NCI-H226 (cell line): ENCODE measurements at places on chromosomes 7 and 10.
A peak's percentile ranks its signal among the peaks of the same experiment; 100 is the strongest.

- DNase-seq: no peak
Observed at GRCh38 chr10:10432296-10433035, 585.2 kb upstream of the CELF2 start.

DNA sequence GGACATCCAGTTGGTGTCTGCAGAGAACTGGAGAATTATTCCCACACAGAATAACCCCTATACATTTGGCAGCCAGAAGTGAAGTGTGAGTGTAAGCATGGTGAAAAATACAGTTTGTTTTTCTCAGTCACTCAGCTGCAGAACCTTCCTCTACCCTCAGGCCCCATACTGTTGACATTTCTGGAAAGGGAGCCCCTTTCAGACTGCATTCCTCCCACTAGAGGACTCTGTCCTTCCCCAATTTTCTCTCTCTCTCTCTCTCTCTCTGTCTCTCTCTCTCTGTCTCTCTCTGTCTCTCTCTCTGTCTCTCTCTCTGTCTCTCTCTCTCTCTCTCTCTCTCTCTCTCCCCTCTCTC is 86.8 kb upstream of the STEAP1B start:
- DNase-seq: peak; percentile 58

GRCh38 chr10:24882047-24882698 is 70.2 kb downstream of the PRTFDC1 start:
- DNase-seq: peak; percentile 20

GRCh38 chr7:2736411-2736914 is 48.5 kb downstream of the AMZ1 start:
- DNase-seq: no peak

DNA sequence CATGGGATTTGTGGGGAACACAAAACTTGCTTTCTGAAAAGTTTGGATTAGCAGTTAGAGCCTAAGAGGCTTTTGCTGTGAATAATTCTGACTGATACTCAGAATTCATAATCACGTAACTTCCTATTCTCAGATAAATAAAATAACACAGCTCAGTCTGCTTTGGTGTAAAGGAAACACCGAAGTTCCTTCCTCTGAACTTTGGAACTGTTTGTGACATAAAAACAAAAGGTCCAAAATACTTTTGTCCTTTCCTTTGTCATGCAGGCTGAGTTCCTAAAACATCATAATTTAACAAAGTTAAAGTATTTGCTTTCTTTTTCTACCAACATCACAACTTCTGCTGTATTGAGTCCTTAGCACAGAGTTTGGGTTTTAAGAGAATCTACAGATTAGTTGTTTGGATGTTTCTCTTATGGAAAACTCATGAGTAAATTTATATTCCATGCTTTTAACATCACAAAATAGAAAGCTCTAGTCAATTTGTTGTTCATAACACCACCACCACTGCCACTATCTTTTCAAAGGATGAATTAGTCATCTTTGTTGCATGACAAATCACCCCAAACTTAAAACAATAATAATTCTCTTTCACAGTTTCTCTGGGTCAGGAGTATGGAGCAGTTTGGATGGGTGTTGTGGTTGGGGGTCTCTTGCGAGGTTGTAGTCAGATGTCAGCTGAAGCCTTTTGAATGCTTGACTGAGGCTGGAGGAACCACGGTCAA is 123.4 kb downstream of the REEP3 start:
- DNase-seq: no peak

DNA sequence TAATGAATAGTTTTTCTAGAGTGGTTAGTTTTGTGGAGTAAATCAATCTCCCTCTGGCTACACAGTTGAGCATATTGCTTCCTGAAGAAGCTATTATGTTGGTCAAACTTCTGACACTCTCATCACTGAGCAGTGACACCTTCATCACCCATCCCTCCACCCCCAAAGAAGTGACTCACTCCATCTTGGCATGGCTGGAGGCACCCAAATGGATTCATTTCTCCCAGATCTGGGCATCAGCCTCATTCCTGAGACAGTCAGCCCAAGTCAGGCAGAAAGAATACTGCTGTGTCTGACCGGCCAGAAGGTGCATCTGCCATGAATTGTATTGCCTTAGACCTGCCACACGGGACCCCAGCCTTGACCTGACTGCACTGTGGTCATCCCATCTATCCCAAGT is 117.0 kb upstream of the HABP2 start:
- DNase-seq: no peak

DNA sequence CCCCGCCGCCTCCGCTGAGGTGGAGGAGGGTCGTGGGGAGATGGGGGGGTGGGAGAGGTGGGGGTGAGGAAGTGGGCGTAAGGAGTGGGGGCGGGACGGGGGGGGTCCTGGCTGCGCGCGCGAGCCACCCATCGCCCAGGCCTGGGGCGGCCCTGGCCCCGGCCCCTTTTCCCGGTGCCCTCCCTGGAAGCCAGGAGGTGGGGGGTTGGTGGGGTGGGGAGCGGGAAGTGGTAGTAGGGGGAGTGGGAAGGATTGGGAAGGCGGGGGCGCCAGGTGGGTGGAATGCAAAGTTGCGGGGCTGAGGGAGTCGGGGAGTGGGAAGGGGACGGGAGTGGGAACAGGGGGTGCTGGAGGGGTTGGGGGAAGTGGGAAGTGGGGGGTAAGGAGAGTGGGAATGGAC is 319 bp upstream of the MMD2 start:
- no peak for DNase-seq

DNA sequence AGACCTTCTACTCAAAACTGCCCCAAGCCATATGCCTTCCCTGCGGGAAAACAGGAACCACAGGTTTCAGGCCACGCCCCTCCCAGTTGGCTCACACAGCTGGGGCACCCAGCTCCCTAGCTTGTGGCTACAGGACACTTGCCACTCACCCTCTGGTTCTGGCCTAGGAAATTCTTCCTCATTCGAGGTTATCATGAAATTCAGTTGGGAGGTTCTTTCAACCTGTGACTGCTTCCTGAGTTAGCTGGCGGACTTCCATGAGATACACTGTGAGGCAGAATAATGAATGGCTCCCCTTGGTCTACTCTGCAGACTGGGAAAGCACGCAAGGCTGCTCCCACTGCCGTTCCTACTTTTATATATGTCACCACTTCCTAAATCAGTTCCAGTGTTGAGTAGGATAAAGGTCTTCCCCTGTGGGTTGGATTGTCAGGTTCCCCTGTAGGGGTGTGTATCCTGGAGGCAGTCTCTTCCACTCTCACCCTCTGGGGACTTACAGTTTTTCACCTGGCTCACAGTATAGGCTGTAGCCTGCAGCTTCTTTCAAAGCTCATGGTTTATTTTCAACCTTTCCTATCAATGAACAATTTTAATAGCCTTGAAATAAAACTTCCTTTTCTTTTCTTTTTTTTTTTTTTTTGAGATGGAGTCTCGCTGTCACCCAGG is 37.0 kb downstream of the GPR22 start:
- DNase-seq: peak; percentile 96

- DNase-seq: peak; percentile 50
Observed at GRCh38 chr7:94529516-94529915, 19.9 kb downstream of the CASD1 start.

- DNase-seq: no peak
Observed at GRCh38 chr10:82625512-82626189, 750.7 kb downstream of the NRG3 start.

GRCh38 chr7:123923599-123923998 is 1.4 kb upstream of the SPAM1 start:
- no peak for DNase-seq

- no peak for DNase-seq
Observed at GRCh38 chr7:148939128-148939755, 55.2 kb upstream of the EZH2 start.

DNA sequence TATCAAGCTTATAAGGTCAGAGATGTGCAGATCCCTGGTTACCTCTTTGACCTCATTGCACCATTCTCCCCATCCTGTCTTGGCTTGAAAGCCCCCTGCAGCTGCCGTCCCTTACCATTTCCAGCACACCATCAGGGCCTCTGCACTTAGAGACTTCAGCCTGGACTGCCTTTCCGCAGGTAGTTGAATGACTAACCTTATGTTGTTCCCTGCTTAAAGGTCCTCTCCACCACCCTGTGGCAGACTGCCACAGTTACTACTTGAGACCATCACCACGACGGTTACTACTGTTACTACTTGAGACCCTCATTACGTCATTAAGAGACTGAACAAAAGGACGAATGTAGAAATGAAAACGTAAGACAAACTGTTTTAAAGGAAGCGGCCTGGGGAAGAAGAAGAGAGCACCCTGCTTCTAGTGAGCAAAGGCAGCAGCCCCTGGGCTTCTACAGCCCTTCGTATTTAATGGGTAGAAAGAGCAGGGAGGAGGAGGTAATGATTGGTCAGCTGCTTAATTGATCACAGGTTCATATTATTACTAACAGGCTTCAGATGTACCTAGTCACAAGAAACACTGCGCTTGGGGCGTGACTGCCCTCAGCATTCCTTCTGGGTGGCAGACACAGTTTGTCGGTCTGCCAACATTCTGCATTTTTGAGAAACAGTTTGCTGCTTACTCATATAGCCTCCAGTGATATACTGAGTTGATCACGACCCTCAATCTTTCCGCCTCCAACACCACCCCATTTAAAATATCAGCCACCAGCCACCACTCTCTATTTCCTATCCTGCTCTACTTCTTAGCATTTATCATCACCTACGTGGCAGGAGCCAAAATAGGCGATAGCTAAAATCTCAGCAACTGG is 74.1 kb upstream of the PARD3 start:
- no peak for DNase-seq

DNA sequence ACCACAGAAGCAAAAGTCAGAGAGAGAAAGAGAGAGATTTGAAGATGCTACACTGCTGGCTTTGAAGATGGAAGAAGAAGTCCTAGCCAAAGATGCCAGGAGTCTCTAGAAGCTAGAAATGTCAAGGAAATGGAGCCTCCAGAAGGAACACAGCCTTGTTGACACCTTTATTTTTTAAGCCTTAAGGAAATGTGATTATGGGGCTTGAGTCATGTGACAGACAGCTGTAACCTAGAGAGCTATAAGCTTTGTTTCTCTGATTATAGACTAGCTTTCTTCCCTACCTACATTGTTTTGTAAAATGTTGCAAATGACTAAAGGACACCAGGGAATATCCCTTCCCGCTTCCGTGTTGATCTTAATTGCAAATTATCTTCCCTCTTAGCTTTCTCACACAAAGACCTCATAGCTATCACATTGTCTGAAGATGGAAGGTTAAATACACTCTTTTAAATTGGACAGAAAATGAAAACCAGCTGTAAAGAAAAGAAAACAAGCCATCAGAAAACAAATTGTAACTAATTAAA is 199.9 kb downstream of the ARHGAP12 start:
- no peak for DNase-seq

DNA sequence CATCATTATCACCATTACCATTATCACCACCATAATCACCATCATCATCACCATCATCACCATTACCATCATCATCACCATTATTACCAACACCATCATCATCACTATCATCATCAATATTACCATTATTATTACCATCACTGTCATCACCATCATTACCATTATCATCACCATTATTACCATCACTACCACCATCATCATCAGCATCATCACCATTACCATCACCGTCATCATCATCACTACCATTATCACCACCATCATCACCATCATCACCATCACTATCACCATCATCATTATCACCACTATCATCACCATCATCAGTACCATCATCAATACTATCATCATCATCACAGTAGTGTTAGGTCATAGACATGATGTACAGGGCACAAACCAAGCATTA is 81.4 kb downstream of the VSTM4 start:
- DNase-seq: no peak

DNA sequence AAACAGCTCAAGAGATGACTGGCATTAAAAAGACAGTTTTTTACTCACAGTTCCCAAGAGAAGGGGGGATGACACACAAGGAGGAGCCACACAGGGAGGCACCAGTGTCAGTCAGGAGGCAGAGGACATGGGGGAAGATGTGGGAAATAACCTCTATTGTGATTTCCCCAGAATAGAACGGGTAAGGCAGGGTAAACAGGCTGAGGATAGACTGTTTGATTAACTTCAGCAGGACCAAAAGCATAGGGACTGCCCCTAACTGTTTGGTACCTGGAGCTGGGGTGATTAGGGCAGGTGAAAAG is 60.7 kb downstream of the RAPGEF5 start:
- DNase-seq: no peak

DNA sequence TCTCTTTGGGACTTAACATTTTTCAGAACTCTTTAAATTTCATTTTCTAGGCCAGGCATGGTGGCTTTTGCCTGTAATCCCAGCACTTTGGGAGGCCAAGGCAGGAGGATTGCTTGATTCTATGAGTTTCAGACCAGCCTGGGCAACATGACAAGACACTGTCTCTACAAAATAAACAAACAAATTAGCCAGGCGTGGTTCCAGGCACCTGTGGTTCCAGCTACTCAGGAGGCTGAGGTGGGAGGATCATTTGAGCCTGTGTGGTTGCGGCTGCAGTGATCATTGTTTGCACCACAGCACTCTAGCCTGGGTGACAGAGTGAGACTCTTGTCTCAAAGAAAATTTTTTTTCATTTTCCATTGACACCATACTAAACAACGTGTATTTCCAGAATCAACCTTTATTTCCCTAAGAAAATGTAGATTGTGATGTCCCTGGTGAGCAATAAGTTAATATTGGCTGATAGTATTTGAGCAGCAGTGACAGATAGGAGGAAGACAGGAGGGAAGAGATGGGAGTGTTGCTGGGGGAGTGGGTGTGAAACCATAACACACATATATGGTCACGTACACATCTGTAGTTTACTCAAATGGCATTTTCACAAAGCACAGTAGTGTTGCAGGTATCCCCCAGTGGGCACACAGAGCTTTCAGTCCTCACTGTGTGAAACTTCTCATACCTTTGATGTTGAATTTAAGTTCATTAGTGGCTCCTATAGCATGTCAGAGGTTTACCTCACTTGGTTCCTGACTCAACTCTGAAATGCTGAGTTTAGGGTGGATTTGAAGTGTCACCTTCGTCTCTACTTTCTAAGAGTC is 205.6 kb downstream of the AUTS2 start:
- no peak for DNase-seq

GRCh38 chr10:18594574-18595156 is 56.7 kb downstream of the NSUN6 start:
- peak; percentile 4 for DNase-seq

DNA sequence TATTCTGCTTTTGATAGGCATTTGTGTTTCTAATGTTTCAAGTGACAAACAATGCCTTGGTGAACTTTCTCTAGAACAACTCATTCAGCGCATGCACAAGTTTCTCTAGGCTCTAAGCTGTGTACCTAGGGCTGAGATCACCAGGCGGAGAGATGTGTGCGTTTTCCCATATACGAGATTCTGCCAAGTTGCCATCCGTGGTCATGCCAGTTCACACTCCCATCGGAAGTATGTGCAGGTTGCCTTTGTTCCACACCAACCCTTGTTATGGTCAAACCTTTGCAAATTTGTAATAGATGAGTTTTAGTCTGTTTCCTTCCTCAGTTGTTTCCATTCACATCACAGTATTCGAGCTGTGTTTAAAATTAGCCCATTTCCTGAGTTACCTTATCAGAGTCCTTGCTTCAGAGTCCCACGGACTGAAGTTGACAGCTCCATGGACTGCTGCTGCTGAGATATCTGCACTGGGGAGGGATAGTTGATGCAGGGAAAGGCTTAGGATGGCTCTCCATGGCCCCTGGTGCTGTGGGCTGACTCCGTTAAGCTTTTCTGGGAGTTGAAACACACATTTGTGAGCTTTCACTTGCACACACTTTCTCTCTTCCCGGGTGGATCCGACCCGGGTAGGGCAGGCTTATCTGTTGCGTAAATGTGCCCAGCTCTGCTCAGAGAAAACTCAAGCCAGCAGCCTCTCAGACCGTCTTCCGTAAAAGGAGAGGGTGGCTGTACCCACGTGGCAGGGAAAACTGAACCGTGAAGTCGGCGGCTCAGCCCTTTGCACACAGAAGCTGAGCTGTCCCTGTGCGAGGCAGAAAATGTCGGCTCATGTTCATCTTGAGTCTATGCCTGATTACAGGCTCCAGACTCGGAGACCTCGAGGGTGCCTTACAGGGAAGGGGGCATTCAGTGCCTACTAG is 49.4 kb downstream of the HK1 start:
- no peak for DNase-seq

GRCh38 chr7:139065323-139065722 is 29.5 kb upstream of the ZC3HAV1L start:
- DNase-seq: no peak
